ENCODE measurements at places on chromosomes 6 and 20. TPM values are rescaled to one million over a fixed set of nuclear protein-coding genes. Genes with fewer than 3 reads are reported as not detected.

Gene GGTLC1
- not detected for total RNA-seq

Gene CST2
- total RNA-seq = not detected

Gene KHDRBS2
- 0.95 TPM for total RNA-seq

Gene AURKA
- 0.95 TPM for total RNA-seq

Gene CGAS
- 5.5 TPM for total RNA-seq

Gene SFTA2
- not detected for total RNA-seq

Gene CST1
- not detected for total RNA-seq

Gene KIFC1
- total RNA-seq = 5.5 TPM

Gene TRIM26
- total RNA-seq = 40.4 TPM

Gene RNF39
- 1.7 TPM for total RNA-seq

Gene LRP11
- 39.4 TPM for total RNA-seq

Gene BNIP5
- total RNA-seq = not detected

Gene C6orf52
- not detected for total RNA-seq

Gene SLC17A2
- total RNA-seq = not detected

Gene RSPH9
- total RNA-seq = 0.44 TPM

Gene TRIM15
- not detected for total RNA-seq

Gene PCED1A
- 21.5 TPM for total RNA-seq

Gene TRIM38
- 11.7 TPM for total RNA-seq

Gene ZNF512B
- 9.8 TPM for total RNA-seq

Gene NMBR
- total RNA-seq = not detected

Gene EGFL8
- total RNA-seq = 14.7 TPM

Gene OXT
- not detected for total RNA-seq

Gene DNAH8
- total RNA-seq = not detected

Gene C6orf58
- not detected for total RNA-seq
